ENCODE measurements at places on chromosomes 1 and 21. TPM values are rescaled to one million over a fixed set of nuclear protein-coding genes. Genes with fewer than 3 reads are reported as not detected.

DNA sequence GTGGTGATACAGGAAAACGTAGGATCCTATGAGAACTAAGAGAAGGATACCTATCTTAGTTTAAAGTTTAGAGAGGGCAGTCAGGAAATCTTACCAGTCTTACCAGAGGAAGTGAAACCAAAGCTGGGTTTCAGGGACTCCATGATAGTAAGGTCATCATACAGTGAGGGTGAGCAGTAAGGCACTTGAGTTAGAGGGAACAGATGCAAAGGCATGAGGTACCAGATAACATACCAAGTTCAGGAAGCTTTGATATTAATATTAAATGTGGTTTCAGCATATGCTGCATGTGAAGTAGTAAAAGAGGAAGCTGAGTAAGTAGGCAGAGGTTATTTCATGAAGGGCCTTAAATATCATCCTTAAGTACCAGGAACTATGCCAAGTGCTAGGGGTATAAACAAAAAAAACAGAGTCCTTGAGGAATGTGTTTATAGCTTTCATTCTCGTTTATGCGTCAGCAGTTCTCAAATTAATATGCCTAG is 16.9 kb downstream of the ATG4C start:
- H3K4me3 ChIP-seq: no peak overlapping the region
- H3K27ac ChIP-seq: no peak overlapping the region
- no peak for DNase-seq
- no peaks in the 10 kb centered on the region for H3K36me3 ChIP-seq
- H3K27me3 ChIP-seq: no peaks in the 10 kb centered on the region

Gene BACH1
- total RNA-seq: 49.0 TPM

Gene OR2L5
- 0.23 TPM for total RNA-seq

Gene LAMC2
- total RNA-seq: not detected

GRCh38 chr1:196418772-196419171 is 189.5 kb downstream of the KCNT2 start:
- H3K27ac ChIP-seq: no peak overlapping the region
- no peak overlapping the region for H3K4me3 ChIP-seq
- no peaks in the 10 kb centered on the region for H3K36me3 ChIP-seq
- no peaks in the 10 kb centered on the region for H3K4me1 ChIP-seq
- DNase-seq: no peak

DNA sequence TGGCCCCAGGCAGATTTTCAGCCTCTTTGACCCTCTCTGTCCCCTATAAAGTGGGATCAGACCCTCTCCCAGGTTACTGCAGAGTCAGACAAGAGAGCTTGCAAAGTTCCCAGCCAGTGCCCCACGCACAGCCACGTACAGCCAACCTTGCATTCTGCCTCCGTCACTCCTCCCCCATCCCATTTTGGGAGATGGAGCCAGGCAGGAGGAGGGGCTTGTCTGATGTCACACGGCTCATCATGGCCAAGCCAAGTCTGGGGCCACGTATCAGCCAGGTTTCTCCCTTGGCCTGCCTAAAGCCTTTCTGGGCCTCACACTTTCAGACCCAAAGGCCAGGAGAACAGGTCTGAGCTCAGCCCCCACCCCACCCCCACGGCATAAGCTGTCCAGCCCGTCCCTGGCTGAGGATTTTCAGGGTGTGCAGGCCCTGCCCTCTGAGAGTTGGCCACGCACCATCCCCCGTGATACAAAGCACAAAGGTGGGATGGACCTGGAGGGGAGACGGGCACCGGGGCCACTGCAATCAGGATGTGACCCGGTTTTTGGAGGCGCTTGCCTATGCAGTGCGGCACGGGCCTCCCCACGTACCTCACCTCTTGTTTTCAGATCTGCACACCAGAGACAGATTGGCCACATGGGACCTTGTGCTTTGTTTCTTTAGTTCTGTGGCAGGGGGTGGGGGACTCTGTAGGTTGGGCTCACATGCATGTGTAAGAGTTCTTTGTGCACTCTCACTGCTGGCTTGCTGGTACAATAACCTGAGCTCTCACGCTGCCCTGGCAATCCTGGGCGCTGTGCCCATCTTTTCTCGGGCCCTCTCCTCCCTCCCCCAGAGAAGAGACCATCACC is 47.6 kb downstream of the TRIM11 start:
- no peaks in the 10 kb centered on the region for H3K27me3 ChIP-seq
- no peak for DNase-seq
- H3K27ac ChIP-seq: no peak overlapping the region

Gene OSBPL9
- total RNA-seq: 45.1 TPM

Gene EPHB2
- total RNA-seq: 0.36 TPM

DNA sequence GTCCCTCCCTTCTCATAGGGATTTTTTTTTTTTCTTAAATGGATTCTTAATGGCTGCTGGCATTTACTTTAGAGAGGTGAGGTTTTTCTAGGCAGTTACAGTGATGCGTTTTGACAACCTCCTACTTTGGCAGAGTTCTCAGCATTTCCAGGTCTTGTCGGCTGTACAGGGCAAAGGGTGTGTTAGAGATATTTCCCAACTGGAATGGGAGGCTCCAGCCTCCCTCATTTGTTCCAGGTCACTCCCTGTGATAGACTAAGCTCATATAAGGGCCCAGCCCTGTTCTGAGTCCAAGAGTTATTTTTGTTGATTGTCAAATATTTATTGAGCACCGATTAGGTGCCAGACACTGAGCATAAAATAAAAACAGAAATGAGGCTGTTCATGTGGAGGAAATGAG is 7.6 kb upstream of the XKR8 start:
- no peaks in the 10 kb centered on the region for H3K36me3 ChIP-seq
- no peak for DNase-seq
- no peak overlapping the region for H3K4me3 ChIP-seq
- no peak overlapping the region for H3K27ac ChIP-seq
- H3K4me1 ChIP-seq: no peaks in the 10 kb centered on the region
- H3K27me3 ChIP-seq: no peaks in the 10 kb centered on the region

GRCh38 chr1:237875291-237875690 is 15.4 kb downstream of the ZP4 start:
- no peaks in the 10 kb centered on the region for H3K36me3 ChIP-seq
- no peak for DNase-seq
- H3K4me1 ChIP-seq: no peaks in the 10 kb centered on the region
- no peaks in the 10 kb centered on the region for H3K27me3 ChIP-seq
- no peak overlapping the region for H3K4me3 ChIP-seq

- no peak for DNase-seq
- peaks cover 71% of the 10 kb centered on the region for H3K4me1 ChIP-seq
- H3K27me3 ChIP-seq: no peaks in the 10 kb centered on the region
- H3K27ac ChIP-seq: peak overlapping the region; percentile 68
- H3K36me3 ChIP-seq: no peaks in the 10 kb centered on the region
Measured at GRCh38 chr1:154404511-154404931, 622 bp upstream of the IL6R start.

DNA sequence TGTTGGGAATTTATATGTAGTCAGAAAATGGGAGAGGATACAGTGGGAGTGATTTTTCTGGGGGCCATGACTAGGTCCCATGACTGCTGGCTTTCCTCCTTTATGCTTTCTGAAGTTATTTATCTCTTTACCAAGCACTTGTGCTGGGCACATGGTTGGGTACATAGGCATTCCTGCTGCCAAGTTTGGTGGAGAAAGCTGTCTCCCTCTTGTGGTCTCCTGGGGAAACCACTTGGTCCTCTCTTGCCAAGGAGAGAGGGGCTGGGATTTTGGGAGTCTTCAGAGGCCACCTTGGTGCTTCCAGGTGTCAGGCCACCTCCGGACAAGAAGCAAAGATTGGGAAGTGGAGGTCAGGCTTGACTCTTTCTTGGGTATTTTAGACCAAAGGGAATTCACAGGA is 120.2 kb upstream of the KCNE2 start:
- no peak overlapping the region for H3K4me3 ChIP-seq
- DNase-seq: no peak
- H3K27me3 ChIP-seq: no peaks in the 10 kb centered on the region
- no peaks in the 10 kb centered on the region for H3K36me3 ChIP-seq
- no peaks in the 10 kb centered on the region for H3K4me1 ChIP-seq

GRCh38 chr1:41313661-41314131 is 47.5 kb upstream of the FOXO6 start:
- H3K27ac ChIP-seq: no peak overlapping the region
- no peaks in the 10 kb centered on the region for H3K4me1 ChIP-seq
- no peak overlapping the region for H3K4me3 ChIP-seq

Gene SDC3
- 0.29 TPM for total RNA-seq

GRCh38 chr1:79657951-79658658 is 651.6 kb upstream of the ADGRL4 start:
- H3K36me3 ChIP-seq: no peaks in the 10 kb centered on the region
- DNase-seq: no peak
- H3K27ac ChIP-seq: no peak overlapping the region
- no peaks in the 10 kb centered on the region for H3K4me1 ChIP-seq

Gene AGO1
- total RNA-seq: 26.5 TPM

DNA sequence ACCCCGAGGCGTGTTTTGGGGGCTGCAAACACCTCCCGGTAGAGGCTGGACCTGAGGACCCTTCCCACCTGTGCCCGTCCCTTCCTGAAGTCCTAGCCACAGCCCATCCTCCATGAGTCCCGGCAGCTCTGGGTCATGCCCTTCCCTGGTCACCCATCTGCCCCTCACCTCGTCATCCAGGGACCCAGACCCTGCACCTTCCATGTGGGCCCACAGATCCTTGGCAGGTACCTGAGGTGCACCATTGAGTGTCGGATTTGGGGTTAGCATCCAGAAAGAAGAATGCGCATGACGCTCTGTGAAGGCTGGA is 6.8 kb downstream of the RNF187 start:
- H3K4me3 ChIP-seq: no peak overlapping the region
- DNase-seq: no peak
- H3K4me1 ChIP-seq: peaks cover 22% of the 10 kb centered on the region
- no peak overlapping the region for H3K27ac ChIP-seq

- no peaks in the 10 kb centered on the region for H3K36me3 ChIP-seq
- peaks cover 4% of the 10 kb centered on the region for H3K27me3 ChIP-seq
- no peak for DNase-seq
- no peaks in the 10 kb centered on the region for H3K4me1 ChIP-seq
Measured at GRCh38 chr1:156911577-156912298, 8.7 kb upstream of the LRRC71 start.

Gene TDRD10
- not detected for total RNA-seq

DNA sequence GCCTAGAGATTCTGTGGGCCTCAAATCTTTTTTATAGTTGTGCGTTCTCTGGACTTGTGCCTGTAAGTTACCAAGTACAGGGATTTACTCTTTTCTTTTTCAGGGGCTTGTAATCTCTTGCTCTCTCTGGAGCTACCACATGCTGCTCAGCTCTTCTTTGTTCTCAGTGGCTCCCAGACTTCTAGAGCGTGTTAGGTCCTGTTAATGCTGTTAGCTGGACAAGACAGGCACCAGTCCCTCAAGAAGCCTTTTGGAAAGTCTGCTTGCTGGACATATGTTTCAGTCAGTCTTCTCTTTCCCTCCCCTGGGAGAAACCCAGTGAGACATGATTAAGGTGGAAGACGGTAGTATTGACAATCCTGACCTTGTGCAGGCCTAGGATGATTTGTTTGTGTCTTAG is 29.4 kb downstream of the KCNK2 start:
- no peak overlapping the region for H3K4me3 ChIP-seq
- H3K4me1 ChIP-seq: no peaks in the 10 kb centered on the region
- no peaks in the 10 kb centered on the region for H3K27me3 ChIP-seq
- no peak for DNase-seq
- H3K36me3 ChIP-seq: no peaks in the 10 kb centered on the region
